ENCODE measurements at places on chromosomes 12 and 14.

DNA sequence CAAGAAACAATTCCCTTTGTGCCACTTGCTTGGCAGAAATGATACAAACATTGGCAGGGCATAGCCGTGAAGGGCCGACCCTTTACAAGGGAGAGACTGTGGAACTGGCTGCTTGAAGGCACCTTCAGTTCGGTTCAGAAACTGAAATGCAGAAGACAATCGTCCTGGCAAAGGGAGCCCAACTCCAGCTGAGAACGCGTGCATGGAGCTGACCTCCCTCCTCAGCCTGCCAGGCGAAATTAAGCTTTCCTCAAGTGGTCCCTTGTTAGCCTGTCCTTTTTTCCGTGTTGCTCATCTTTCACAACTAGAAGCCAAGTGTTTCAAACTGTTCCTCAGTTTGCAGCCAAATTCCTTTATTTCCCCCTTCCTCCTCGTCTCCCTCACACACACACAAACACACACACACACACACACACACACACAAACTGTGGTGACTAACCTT is 8.1 kb downstream of the LGR5 start:
- no peak for DNase-seq

DNA sequence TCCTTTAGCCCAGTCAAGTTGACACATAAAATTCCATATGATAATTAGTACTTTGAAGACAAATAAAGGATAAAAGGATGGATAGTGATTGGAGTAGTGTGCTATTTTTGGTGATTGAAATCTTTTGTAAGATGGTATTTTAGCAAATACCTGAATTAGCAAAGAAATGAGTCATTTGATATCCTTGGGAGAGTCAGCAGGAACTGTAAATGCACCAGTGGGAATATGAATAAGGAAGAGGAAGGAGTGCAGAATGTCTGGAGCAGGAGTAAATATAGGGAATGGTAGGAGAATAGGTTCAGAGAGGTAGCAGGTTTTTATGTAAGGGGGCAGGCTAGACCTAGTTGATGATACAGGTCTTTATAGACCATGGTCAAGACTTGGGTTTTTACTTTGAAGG is 75.0 kb downstream of the TRMT5 start:
- DNase-seq, result no peak

- no peak for DNase-seq
These were observed 89.1 kb downstream of the STXBP6 start for GRCh38 chr14:24960816-24961215.

DNA sequence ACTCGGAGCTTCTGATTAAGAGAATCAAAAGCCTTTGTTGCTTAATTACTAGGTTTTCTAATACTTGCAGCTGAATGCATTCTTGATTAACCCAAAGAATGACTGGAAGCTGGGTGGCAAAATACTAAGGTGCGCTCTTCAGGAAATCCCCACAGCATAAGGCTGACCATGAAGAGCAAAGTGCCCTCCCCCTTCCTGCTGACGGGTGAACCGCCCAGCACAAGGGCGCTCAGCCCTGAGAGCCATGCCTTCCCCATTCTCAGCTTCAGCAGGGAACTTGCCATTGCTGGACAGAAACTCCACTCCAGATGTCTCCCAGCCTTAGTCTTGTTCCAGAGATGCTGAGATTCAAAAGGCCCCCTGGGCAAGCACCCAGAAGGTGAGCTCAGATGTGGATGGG is 27.2 kb upstream of the FBRSL1 start:
- DNase-seq, result no peak

GRCh38 chr12:131927110-131928079 is 1.7 kb upstream of the PUS1 start:
- DNase-seq, result peak; percentile 29

DNA sequence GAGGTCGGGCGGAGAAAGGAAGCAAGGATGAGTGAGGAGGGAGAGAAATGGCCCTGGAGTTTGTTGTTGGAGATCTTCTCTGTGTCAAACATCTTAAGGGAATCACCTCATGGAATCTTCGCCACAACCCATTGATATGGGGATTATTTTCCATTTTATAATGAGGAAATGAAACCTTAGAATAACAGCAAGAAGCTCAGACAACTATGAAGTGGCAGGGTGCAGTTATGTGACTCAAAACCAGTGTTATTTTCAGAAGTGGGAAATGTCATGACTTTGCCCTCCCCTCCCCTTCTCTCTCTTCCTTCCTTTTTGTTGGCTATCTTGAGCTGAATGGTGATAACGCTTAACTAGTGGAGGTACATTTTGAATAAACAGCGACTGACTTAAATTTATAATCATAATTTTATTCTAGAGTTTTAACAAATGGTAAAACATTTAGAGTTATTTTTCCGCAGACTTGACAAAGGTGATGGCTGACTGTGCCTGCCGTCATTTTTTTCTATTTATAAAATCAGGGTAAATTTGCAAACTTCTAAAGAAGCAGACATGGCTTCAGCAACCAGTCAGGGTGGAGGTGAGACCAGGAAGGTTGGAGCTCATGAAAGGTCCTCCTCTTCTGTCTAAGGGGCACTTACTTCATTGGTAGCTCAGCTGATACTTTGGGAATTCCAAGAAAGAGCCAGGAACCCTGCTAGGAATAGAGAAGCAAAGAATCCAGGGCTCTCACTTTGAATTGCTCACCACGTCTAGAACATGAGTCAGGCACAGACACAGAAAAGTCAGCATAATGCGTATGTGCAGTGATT is 232.4 kb downstream of the RGS6 start:
- DNase-seq, result no peak

DNA sequence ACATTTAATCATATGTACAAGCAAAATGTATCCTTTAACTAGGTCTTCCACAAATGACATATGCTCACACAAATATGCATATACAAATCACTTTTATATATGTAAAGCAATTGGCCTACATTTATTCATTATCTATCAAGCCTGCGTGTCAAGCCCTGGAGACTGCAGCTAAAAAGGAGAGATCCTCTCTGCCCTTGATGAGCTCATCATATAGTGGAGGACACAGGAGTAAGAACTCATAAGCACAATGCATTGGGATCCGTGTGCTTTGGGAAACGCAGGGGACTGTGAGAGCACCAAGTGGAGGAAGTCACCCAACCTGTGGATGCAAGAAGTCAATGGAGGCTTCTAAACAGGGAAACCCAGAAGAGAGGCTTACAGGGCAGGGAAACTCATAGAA is 735.7 kb downstream of the BCL11B start:
- no peak for DNase-seq

DNA sequence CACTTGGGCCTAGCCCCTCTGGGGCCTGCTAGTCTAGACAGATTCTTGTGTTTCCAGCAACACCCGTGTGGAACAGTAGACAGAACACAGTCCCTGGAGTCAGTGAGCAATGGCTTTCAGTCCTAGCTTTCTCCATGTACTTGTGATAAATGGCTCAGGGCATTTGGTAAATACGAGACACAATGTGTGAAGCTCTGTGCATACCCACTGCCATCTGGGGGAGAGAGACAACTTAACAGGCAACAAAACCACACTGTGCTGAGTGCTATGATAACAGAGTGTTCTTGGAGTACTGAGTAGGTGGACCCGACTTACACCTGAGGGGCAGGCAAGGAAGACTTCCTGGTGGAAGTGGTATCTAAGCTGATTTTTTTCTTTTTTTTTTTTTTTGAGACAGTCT is 86.3 kb upstream of the TBX3 start:
- DNase-seq, result no peak

- DNase-seq, result no peak
These were observed 110.9 kb downstream of the SCAF11 start for GRCh38 chr12:45879363-45879895.

DNA sequence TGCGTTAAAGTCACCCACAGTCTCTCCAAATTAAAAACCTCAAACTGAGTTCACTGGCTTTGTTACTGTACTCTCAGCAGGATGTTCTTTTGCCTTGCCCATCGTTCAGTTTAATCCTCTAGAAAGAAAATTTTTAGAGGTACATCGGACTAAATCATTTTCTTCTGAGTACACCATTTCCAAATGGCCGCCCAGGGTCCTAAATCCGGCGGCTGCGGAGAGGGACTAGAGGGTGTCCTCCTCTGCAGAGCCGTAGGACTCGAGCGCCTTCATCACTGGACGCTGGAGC is 1.4 kb downstream of the LIN7A start:
- no peak for DNase-seq

GRCh38 chr14:51302295-51303030 is 62.4 kb downstream of the TMX1 start:
- no peak for DNase-seq

DNA sequence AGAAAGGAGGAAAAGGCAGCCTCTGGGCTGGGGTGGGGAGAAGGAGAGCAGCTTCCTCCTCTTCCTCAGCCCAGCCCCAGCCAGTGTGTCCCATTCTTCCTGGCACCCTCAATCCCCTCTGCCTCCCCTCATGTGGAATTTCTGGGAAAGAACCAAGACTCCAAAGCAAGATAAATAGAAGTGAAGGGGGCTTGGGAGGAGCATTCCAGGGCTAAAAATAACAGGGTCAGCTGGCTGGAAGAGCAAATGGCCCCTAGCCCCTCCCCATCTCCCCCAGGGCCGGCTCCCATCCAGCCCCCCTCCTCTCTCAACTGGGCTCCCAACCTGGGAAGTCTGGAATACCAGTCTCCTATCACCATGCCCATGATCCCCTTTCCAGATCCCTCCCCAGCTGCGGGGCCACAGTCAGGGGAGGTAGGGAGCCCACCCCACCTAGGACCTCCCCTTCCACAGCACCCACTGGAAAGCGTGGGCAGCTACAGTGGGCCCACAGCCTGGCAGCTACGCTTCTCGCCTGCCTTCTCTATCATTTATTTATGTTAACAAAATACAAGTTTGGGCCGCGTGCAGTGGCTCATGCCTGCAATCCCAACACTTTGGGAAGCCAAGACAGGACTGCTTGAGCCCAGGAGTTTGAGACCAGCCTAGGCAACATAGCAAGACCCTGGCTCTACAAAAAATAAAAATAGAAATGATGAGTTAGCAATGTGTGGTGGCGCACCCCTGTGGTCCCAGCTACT is 88.3 kb downstream of the IRF2BPL start:
- no peak for DNase-seq

GRCh38 chr12:92717202-92717601 is 14.4 kb downstream of the PLEKHG7 start:
- peak; percentile 12 for DNase-seq

DNA sequence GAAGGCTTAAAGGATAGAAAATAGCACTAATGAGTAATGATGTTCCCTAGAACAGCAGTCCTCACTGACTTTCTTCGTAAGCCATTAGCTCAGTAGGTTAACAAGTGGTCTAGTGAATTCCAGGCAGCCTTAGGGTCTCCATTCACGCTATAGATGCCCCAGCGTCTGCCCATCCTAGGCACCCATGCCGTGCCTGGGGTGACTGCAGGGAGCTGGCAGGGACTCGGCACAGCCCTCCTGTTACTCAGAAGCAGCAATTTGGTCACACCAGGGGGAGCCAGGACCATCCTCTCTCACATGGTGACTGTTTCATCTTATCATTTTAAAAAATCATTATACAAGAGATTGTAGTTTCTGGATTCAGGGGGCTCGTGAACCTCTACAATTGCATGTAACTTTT is 66.0 kb upstream of the TRAF3 start:
- DNase-seq, result no peak

- no peak for DNase-seq
These were observed 9.1 kb upstream of the BDKRB2 start for GRCh38 chr14:96195441-96196081.

DNA sequence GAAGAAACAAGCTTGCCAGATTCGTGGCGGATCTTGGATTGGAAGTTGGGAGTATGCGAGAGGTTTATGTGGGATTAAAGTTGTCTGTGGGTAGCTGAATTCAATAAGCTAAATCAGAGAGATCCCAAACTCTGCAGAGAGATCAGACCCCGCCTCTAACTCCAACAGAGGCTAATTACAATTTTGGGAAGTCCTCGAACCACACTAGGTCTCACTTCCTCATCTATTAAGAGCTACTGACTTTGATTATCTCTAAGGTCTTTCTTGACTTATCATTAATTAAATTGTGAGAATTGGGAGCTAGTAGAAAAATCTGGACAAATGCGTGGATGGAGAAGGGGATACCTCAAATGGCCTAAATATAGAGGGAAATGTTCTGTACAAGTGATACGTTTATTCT is 9.1 kb downstream of the NTF3 start:
- no peak for DNase-seq

GRCh38 chr12:23555180-23555824 is 394.2 kb downstream of the SOX5 start:
- DNase-seq, result no peak

GRCh38 chr12:727321-727720 is 25.1 kb upstream of the WNK1 start:
- DNase-seq, result no peak

DNA sequence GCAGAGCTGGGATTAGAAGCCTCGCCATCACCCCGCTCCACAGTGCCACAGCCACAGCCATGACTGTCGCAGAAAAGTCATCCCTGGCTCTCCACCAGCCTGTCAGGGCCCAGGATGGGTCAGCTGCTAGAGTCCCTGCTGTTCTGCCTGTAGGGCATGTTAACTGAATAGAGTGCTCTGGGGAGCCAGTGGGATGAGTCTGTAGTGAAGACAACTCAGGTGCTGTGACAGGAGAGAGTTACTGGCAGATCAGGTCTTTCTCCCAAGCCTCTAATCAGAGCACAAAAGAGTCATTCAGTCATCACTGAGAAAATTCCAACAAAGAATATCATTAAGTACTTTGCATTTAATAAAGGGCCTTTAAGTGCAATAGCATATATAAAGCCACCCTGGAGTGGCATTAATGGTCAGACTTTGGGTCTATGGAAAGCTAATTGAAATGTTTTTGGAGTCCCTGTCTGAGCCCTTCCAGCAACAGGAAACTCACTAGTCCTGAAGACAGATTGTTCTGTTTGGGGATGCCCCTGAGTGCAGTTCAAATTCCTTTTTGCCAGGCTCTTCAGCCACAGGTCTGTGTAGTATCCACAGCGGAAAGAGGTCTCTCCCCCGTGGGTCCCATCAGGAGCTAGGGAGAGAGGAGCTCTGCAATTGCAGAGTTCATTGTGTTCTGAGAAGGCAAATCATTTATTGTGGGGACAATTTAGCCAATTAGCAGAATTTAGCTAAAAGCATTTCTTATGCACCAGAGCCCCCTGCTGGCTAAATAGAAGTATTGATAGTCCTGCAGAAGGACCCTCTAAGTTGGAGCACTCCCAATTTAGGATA is 45.2 kb upstream of the C14orf132 start:
- DNase-seq, result peak; percentile 29

- no peak for DNase-seq
These were observed 21.6 kb downstream of the GNPTAB start for GRCh38 chr12:101809208-101809607.

DNA sequence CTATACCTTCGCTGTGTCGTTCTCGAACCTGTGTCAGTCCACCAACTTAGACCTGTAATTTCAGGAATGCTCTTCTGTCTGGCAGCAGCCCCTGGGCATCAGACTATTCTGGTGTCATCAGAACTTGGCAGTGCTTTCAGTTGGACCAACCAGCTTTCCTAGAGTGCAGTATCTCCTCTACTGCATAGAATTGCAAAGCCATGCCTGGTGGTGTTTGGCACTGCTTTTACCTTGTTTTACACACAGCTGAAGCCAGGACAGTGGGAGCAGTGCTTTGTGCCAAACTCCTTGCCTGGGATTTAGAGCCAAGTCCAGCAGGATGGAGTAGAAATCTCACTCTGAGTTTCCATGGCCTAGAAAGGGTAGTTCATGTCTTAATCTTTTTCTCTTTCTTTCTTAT is 1.5 kb downstream of the FLVCR2 start:
- no peak for DNase-seq

All from Calu3 (cell line).